Lung microvascular endothelial cell (primary cell): ENCODE measurements at places on chromosomes 13 and 19.
A peak's percentile ranks its signal among the peaks of the same experiment; 100 is the strongest.

DNA sequence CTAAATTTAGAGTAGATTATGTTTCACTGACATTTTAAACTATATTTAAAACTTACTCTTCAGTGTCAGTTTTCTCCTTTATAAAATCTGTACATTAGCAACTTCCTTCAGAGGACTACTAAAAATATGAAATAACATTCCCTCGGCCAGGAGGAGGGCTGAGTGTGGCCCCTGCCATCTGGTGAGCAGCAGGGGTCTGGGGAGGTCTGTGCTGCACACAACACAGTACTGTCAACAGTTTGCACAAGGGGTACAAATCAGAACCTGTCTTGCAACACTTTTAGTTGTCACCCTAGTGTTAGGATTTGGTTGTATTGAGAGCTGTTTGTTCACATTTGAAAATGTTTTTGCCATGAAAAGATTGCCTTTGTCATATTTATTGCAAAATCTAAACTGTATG lies 48.9 kb downstream of the TPP2 start:
- no peak for DNase-seq

GRCh38 chr13:67538906-67539305 lies 308.8 kb upstream of the PCDH9 start:
- DNase-seq = no peak

GRCh38 chr13:95258619-95259194 lies 42.5 kb downstream of the ABCC4 start:
- DNase-seq = no peak

DNA sequence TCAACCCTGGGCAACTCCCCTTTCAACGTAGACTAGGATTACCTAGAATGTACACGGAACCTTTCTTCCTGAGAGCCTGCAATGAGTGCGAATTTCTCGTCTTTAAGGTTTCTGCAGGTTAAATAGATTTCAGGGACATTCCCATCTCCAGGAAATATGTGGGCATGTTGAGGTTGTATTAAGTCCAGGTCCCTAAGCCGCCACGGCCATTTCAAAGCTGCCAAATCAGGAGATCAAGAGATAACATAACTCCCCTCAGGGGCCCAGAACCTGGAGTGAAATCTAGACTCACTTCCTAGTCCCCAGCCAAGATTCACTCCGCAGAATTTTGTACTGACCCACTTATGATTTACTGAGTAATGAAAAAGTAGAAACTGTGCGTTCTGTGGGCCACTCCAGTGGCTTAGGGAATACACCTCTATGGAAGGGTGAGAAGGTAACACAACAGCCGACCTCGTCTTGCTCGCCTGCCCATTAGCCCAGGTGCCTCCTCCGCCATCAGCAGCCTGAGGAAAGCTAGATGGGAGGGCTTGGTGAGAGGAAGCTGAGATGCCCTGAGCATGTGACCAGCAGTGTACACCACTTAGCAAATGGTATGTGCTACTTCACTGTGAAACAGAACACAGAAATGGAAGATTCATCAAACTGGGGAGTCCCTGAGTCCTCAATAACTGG lies 98.5 kb upstream of the SOX1 start:
- no peak for DNase-seq

DNA sequence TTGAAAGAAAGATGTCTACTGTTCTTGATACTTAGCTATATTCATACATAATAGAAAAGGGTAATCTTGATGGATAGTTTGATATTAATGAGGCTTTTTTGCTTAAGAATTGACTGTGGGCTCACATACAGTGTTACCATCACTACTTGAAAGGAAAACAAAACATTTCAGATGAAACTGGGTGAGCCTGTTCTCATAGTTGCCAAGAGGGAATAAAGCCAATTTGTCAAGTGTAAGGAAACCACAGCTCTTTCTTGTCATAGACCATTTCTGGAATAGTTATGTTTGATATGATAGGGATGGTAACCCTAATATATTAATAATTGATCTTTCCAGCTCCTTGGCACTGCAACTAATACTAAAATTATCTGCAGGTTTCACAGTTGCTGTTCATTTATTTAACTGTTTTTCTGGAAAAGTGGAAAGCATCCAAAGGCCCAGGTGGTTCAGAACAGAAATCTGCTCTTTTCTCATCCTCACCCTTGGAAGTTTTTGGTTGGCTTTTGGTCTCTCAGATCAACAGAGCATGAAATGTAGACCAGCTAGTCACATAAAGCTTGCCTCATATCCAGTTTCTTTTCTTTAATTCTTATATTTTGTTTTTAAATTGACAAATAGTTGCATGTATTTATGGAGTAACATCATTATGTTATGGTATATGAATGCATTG lies 43.2 kb downstream of the ARHGEF7 start:
- DNase-seq = no peak

DNA sequence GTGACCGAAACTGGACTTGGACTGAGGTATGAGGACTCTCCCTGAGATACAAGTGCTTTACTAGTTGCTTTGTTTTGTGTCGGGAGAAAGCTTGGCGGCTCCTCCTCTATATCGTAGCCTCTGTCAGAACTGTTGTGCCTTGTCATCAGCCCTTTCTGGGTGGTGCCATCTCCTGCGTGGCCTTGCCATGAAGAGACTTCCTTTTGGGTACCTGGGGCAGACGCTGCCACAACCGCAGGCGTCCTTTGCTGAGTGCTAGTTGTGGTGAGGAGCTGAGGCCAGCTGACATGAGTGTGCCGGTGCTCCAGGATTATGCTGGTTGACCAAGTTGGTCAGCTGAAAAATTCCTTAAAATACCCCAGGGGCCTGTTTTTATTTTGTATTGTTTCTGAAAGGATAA lies 124.5 kb downstream of the AKAP11 start:
- DNase-seq = no peak

- DNase-seq = no peak
These were observed 8.5 kb downstream of the ANGPTL8 start for GRCh38 chr19:11247934-11248333.

DNA sequence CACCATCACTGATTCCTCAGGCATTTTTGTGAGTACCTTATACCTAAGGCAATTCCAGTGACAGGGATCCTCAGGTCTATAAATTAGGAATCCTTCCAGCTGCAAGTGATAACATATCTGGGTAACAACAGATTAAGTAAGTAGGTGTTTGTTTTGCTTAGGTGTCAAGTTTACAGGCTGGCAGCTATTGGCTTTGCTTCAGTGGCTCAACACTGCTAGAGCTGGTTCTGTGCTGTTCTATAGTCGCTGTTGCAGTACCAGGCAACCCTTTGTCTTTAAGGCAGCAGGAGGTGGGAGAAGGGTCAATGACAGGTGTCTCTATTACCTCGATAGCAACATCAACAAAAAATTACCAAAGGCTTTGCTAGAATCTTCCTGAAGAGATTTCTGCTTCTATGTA lies 27.0 kb downstream of the SLC10A2 start:
- DNase-seq = no peak

DNA sequence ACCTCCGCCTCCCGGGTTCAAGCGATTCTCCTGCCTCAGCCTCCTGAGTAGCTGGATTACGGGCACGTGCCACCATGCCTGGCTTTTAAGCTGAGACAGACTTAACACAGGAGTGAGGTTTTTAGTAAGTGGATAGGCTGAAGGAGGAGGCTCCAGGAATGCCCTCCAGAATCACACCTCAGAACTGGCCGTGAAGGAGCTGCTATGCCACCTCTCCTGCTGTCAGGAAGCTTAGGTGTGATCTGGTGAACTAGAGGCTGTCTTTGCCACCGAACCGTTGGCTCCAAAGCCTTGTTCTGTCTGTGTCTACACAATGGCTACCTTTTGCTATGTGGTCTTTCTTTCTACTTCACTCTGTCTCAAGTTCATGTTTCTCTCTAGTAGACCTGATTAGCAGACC lies 4.2 kb downstream of the PDCD2L start:
- DNase-seq = no peak

DNA sequence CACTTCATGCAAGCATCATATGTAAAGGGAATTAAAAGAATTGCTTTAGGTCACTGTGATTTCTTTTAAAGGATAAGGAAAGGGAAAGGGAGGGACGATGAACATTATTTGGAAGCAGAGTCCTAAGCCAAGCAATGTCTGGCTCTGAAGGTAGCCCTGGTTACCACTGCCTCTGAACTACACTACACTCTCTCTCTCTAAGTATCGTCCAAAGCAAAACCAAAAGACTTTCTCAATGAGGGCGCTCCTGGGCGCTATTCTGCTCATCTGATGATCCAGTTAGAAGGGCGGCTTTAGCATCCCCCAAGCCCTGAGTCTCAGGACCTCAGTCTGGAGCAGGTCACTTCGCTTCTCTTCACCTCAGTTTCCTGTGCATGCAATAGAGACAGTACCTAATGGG lies 26.2 kb downstream of the FOXO1 start:
- DNase-seq = no peak

DNA sequence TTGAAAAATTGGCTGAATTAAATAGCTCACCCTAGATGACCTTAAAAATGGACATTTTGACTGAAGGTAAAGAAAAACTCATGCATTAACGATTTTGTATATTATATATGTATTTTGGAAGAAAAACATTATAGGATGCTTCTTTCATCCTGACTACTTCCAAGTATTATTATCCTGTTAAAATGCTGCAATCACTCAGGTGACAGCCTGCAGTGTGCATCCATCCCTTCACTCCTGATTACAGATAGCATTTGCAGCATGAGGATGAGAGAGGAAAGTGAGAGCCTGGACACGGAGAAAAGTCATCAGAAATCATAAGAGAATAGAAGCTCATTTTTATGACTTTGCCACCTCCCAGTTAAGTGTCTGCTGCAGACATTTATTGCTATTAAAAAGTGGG lies 1055.6 kb downstream of the PCDH17 start:
- no peak for DNase-seq

- DNase-seq = no peak
These were observed 298.7 kb downstream of the HS6ST3 start for GRCh38 chr13:96388598-96388997.

DNA sequence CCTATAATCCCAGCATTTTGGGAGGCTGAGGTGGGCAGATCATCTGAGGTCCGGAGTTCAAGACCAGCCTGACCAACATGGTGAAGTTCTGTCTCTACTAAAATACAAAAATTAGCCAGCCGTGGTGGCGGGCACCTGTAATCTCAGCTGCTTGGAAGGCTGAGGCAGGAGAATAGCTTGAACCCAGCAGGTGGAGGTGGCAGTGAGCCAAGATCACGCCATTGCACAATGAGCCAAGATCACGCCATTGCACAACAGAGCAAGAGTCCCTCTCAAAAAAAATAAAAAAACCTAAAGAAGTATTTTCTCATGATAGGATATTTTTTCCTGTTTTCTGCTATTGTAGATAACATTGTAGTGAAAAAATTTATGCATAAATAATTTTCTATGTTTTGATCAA lies 13.3 kb downstream of the IFT88 start:
- DNase-seq = no peak

GRCh38 chr13:77430377-77430951 lies 103.6 kb upstream of the MYCBP2 start:
- DNase-seq = no peak

DNA sequence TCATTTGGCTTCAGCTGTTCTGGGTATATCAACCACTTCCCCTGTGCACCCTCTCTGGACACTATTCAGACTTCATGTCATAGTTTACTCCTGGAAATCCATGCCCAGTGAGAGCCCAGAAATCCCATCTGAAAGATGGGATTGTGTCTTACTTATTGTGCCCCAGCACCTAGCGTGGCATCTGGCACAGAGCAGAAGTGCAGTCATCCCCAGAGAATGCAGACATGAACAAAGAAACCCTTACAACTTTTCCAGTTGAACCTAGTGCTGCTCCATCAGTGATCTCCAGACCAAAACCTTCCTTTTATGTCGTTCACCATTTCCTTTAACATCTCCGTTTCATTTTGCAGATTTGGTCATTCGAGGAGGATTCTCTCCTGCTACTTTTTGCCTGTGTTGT lies 60.6 kb downstream of the MBNL2 start:
- no peak for DNase-seq

- DNase-seq = no peak
These were observed 362.6 kb downstream of the KLF5 start for GRCh38 chr13:73421310-73421912.

DNA sequence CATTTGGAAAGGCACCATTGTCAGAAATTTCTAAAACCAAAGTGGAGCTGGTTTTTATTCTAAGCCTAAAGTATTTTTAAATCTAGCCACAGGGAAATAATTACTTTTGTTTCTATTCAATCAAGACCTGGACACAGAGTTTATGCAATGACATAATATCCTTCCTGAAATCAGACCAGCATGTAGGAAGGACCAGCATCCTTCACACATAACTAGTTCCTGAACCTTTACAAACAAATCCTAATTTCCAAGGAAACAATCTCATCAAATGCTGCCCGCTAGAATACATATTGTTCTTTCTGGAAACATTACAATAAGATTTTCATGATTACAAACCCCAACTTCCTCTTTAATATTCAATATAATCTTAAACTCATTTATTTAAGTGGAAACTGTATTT lies 1.5 kb downstream of the STARD13 start:
- peak; percentile 95 for DNase-seq

DNA sequence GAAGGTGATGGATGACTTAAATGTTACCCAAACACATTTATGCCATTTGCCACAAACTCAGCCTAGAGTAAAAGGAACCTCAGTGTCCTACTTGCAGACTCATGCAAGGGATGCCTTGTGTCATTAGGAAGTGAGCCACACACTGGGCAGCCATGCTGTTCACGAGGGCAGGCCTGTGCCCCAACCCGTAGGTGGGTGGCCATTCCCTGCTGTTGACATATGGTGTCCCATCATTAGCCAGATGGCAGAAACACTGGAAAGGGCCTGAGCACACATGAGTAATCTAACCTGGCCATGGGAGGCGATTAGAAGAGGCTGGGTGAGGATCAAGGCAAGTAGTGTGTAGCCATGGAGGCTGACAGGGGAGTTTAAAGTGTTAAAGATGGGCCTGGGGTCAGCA lies 9.7 kb upstream of the LRCH1 start:
- no peak for DNase-seq

DNA sequence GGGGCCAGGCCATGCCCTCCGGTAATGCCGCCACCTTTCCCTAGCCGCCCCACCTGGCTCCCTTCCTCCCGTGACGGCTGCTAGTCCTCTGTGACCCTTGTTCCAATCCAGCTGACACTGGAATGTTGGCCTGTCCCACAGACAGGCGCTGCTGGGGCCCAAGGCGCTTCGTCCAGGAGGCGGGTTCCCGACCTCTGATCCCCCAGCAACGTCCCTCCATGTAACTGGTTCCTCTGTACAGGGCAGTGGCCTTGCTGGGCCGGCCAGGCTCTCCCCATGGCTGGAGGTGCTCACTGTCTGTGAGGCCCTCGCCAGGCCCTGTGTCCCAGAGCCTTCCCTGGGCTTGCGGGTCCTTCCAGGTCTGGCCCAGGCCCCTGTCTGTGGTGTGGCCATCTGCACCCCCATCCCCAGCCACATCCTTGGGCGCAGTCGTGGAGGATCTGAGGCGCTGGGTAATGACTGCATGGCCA lies 6.8 kb upstream of the GRIN3B start:
- DNase-seq = no peak

DNA sequence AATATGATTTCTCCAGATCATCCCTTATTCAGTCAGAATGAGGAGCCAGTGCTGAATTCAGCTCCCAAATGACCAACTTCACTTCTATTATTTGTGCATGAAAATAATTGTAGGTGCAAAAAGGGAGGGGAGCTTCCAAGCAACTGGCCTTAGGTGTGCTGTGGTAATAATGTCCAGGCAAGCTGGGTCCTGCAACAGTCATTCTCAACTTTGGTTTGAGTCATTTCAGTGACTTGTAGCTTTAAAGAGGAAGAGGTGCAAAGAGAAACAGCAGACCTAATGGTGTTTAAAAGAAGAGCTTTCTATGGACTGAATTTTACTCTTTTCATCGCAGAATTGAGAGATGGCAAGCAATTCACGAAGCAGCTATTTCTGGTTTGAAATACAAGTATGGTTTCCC lies 29.2 kb upstream of the FGF9 start:
- DNase-seq = no peak
